Naive B cell (primary cell): ENCODE measurements at places on chromosomes 13 and 19.

DNA sequence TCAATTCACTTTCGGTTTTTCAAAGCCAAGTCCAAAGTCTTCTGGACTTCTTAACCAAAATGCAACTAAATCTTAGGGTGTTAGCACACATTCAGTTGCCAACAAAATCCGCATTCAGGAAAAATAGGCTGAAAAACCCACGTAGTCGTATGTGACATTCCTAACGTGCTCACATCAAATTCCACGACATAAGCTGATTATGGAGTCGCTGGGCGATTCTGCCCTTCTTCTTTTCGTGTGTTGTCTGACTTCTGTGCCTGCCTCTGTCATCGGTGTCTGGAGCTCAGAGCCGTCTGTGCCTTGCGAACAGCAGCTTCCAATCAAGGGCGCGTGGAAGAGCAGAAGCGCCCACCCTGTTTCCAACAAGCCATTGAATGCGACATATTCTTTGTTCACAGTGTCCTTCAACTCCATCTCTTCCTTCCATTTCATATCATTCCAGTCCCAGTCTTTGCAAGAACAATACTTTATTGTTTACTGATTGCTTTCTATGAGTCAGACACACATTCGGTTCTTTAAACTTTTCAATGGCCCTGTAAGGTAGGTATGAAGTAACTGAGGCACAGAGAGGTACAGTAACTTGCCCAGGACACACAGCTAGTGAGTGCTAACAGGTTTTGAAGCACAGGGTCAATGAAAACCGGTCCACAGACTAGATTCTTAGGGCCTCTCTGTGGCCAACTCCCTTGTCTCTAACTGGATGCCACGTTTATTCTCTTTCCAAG is 8.2 kb upstream of the ZNF507 start:
- no peak for DNase-seq

GRCh38 chr13:98480915-98481877 is 95.7 kb downstream of the STK24 start:
- DNase-seq = no peak

GRCh38 chr19:29302002-29302928 is 89.3 kb upstream of the UQCRFS1 start:
- DNase-seq = no peak

GRCh38 chr19:55930996-55931515 is 1.1 kb downstream of the NLRP13 start:
- no peak for DNase-seq

GRCh38 chr19:42098781-42099180 is 22.8 kb downstream of the ZNF574 start:
- DNase-seq = no peak

GRCh38 chr13:44088991-44089413 is 209.3 kb downstream of the LACC1 start:
- DNase-seq = peak; percentile 8

GRCh38 chr13:32669030-32669646 is 82.9 kb downstream of the PDS5B start:
- peak; percentile 31 for DNase-seq

DNA sequence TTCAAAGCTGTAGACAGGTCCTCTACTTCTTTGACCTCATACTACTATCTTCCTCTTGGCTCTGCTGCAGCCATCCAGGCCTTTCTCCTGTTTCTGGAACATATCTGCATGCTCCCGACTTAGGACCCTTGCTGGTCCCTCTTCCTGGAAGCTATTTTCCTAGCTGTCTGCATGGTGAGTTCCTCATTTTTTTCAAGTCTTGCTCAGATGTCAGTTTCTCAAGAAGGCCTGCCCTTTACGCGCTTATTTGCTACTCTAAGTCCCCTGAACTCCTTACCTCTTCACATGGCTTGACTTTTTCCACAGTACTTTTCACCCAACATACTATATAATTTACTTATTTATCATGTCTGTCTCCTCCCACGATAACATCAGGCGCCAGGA is 31.4 kb downstream of the DNAJC3 start:
- DNase-seq = no peak

DNA sequence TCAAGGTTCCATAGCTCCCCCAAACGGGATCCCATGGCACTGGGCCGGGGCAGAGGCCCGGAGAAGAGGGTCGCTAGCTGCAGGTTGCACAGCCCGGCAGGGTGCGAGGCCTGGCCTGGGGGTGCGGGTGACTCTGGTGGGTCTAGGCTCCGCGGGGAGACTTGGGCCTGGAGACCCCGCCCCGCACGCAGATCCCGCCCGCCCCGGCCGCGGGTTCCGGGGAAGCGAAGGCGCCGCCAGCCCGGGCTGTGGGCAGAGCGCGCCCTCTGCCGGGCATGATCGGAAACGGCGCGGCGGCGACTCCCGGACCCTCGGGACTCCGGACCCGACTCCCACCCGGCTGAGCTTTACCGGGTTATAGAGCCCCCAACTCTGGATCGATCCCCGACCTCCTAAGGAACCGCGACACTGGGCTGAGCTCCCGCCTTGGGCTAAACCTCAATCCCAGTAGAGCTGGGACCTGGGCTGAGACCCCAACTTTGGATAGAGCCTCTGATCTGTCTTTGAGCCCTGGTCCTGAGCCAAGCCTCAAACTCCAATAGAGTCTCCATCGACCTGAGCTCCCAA is 3.1 kb upstream of the TNFAIP8L1 start:
- peak; percentile 76 for DNase-seq

DNA sequence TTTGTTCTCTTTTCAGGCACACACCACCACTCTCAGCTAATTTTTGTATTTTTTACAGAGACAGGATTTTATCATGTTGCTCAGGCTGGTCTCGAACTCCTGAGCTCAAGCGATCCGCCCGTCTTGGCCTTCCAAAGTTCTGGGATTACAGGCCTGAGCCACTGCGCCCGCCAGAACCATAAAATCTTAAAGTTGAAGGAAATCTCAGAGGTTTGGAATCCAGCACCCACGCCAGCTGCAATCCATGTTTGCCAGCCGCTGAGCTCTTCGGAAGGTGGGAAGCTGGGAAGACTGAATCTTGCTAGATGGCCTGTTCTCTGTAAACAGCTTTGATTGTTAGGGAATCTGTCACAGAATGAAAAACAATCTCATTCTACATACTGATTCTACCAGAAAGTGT is 38.5 kb downstream of the SPATA13 start:
- DNase-seq = no peak

GRCh38 chr13:24052547-24053518 is 107.7 kb upstream of the SPATA13 start:
- no peak for DNase-seq

GRCh38 chr19:54230031-54230430 is 7.2 kb upstream of the LILRB3 start:
- no peak for DNase-seq

GRCh38 chr19:51595190-51596175 is 24.4 kb downstream of the ZNF175 start:
- no peak for DNase-seq
